ENCODE measurements at places on chromosomes 5 and 9.

- DNase-seq: no peak
Measured at GRCh38 chr9:114373960-114374730, 13.6 kb downstream of the AKNA start.

GRCh38 chr9:69549310-69550202 is 122.6 kb downstream of the APBA1 start:
- DNase-seq: no peak

DNA sequence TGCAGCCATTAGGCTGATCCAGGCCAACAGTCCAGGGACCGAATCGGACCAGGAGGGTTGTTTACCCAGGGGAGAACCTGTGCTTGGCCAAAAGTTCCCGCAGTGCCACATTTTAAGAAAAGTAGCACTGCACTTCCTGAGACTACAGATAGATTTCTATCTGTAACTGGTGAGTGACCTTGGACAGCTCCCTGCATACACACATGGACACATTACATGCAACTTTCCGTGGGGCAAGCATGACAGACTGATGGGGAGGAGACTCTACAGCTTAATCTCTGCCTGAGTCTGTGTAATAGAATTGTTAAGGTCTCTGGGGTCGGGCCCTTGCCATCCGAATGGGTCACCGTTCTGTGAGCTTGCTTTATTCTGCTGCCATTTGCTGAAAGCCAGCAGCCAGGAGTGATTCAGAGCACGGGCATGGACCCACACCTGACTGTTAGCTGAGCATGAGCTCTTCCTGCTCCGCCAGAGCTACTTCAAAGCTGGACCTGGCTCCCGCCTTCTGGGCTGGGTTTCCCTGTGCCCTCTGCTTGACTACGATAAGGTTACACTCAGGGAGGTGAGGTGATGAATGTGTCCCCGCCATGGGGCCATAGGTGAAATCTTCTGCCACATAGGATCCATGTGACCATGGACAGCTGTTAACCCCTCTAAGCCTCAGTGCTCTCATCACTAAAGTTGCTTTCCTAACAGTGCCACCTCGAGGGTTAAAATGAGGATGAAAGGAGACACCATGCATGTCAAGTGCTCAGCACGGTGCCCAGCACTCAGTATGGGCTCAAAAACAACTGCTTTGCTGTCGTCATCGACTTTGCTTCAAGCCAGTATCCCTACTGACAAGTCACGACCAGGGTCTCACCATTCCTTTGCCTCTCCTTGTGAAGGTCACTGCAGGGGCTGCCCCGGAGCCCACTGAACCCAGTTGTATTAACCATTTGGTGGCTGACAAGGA is 200.0 kb downstream of the MELK start:
- no peak for DNase-seq

GRCh38 chr9:110464321-110464720 is 115.2 kb downstream of the SVEP1 start:
- DNase-seq: no peak

GRCh38 chr5:36885149-36885548 is 8.6 kb downstream of the NIPBL start:
- no peak for DNase-seq

GRCh38 chr5:107337281-107337680 is 333.5 kb downstream of the EFNA5 start:
- DNase-seq: no peak

GRCh38 chr5:115626445-115626823 is 598 bp upstream of the TMED7 start:
- no peak for DNase-seq
